ENCODE measurements at places on chromosomes 7 and 10.

GRCh38 chr10:51063659-51064535 is 10.4 kb upstream of the PRKG1 start:
- no peak for DNase-seq

DNA sequence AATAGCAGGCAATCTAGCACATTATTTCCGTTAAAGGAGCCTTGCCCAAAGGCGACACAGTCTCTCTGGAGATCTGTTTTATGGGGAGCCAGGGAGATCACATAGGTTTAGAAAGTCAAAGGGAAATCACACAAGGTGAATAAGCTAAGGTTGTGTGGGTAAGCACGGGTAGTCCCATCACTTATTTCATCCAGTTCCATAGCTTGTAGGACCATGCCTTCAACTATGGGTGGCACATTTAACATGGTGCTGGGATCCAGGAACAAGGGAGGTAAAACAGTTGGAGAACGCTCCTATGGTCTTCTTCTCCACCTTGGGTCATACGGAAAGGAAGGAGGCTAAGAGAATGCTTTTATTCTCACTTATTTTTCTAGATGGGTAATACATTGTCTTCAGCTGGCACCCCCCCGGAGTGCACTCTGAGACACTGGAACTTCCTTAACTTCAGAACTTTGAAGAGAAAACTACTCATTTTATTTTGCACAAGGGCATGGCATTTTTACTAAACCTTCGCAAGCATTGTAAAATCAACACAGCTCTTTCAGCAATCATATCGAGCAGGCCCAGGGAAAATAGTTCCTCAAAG is 435.4 kb downstream of the KIF20B start:
- DNase-seq, result no peak

- peak; percentile 18 for DNase-seq
These were observed 14.4 kb downstream of the ALKBH4 start for GRCh38 chr7:102450242-102450641.

GRCh38 chr7:43552122-43552521 is 30.8 kb upstream of the STK17A start:
- no peak for DNase-seq

DNA sequence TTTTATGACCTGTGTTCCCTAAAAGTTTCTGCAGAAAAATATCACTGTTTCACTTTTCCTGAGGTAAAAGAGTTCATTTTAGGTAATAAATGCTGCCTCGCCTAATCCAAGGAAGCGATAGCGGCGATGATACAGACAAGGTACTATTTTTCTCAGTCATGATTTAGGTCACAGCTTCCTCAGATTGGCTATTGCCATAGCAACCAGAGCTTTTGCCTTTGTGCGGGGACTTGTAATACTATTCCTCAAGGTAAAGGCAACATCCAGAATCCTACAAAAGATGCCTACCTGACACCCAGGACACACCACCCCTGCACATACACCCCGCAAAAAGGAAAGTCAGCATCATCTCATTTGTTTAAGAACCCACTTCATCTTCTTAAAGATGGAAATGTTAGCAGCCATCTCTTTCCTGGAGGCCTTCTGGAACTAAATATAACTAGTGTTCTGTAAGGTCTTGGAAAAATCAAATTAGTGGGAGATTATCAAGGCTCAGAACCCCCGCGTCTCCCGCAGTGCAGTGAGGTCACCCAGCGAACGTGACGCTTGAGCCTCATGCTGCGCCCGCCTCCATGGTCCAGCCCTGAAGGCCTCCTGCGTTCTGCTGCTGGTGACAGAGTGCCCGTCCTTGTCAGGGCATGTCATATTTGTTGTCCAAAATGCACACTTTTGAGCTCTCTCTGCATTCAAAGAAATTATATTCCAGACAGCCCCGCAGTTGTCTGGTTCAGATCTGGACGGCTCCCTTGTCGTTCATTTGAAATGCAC is 402.0 kb upstream of the RNF32 start:
- DNase-seq, result no peak

GRCh38 chr7:41977151-41977651 is 259.8 kb downstream of the GLI3 start:
- no peak for DNase-seq

DNA sequence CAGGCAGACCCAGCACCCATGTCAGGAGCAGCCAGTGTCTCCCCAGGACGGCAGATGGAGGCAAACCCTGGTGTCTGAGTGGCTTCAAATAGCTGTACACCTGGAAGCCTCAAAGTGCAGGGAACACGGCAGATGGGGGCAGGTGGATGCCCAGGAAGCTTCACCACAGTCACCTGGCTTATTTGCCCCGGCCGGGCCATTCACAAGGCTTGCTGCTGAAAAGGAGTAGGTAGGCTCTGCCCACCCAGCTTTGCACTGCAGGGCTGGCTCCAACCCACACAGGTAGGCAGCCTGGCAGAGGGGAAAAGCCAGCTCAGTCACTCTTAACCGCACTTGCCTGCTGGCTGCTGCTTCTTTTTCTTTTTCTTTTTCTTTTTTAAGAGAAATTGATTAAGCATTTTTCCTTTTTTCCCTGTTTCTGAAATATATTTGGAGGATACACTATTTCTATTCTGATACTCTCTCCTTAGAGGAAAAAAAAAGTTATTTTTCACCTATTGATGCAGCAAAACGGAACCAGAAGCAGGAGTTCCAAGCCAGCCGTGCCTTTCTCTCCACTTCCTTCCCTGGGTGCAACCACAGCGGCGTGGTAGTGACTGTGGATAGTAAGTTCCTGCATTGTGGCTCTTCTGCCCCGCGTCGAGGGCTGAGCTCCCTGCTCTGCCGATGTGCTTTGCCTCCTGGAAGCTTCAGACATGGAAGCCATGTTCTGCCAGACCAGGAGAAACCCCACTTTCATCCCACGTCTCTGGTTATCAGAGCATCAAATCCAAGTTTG is 118.3 kb downstream of the KLF6 start:
- no peak for DNase-seq

DNA sequence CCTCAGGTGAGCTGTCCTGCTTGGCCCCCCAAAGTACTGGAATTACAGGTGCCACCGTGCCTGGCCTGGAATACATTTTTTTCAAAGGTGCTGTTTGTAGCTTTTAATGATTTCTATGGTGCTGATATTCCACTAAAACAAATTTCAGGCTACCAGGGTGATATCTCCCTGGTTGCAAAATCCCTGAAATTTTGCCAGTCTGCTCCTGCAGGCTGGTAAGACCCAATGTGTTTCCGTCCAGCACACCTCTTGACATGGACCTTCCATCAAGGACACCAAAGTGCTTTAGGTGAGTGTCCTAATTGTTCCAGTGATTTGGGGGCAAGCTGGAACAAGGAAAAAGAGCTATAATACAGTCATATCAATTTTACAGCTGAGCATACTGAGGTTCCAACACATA is 69.8 kb upstream of the KMT2C start:
- no peak for DNase-seq

DNA sequence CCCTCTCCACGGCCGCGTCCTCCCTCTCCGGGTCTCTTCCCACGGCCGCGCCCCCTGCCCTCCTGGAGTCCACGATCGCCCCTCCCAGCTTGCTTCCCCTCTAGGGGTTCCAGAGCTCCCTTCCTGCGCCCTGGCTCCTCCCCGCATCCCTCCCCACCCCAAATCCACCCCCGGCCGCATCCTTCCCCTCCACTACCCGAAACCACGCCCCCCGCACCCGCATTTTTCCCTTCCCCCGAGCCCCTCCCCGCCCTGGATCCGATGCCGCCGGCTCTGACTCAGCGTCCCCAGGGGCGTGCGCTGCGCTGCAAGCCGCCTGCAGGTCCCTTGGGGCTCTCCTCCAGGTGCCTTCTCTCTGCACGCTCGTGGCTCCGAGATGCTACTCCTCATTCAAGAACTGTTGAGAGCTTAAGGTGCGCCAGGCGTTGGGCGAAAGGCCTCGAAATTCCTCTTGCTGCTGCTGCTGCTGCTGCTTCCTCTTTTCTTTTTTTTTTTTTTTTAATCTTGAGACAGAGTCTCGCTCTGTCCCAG is 372 bp upstream of the TMEM130 start:
- DNase-seq, result peak; percentile 41

GRCh38 chr10:128612195-128612594 is 486.0 kb upstream of the MKI67 start:
- no peak for DNase-seq

- DNase-seq, result no peak
These were observed 743 bp downstream of the RBM17 start for GRCh38 chr10:6089334-6090219.

DNA sequence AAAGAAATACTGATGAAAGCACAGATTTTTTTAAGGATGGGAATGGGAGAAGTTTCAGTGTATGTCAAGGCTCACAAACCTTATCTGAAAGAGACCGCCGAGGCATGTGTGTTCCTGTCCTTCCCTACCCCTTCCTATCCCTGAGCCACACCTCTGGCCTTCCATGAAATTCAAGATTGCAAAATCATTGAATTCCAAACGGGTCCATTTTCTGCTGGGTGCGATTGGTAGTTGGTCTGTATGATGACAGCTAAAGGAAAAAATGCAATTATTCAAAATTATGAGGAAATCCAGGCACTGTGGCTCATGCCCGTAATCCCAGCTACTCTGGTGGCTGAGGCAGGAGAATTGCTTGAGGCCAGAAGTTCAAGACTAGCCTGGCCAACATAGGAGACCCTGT is 170.1 kb downstream of the ARHGAP12 start:
- DNase-seq, result no peak

DNA sequence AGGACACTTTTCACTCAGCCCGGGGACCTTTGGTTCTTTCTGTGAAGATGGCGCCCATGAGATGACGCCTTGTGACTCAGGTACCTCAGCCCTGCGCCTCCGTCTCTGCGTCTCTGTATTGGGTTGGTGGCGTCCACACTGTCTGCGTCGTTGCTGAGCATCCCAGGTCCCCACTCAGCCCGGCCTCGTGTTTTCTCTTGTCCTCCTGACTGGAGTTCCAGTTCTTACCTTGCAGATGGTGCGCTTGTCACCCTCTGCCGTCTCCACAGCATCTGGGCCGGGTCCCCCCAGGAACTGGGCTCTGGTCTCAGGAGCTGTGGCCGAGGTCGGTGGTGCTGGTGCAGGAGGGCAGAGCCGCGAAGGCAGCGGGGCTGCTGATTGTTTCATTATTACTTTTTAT is 150.4 kb downstream of the WDR37 start:
- no peak for DNase-seq

DNA sequence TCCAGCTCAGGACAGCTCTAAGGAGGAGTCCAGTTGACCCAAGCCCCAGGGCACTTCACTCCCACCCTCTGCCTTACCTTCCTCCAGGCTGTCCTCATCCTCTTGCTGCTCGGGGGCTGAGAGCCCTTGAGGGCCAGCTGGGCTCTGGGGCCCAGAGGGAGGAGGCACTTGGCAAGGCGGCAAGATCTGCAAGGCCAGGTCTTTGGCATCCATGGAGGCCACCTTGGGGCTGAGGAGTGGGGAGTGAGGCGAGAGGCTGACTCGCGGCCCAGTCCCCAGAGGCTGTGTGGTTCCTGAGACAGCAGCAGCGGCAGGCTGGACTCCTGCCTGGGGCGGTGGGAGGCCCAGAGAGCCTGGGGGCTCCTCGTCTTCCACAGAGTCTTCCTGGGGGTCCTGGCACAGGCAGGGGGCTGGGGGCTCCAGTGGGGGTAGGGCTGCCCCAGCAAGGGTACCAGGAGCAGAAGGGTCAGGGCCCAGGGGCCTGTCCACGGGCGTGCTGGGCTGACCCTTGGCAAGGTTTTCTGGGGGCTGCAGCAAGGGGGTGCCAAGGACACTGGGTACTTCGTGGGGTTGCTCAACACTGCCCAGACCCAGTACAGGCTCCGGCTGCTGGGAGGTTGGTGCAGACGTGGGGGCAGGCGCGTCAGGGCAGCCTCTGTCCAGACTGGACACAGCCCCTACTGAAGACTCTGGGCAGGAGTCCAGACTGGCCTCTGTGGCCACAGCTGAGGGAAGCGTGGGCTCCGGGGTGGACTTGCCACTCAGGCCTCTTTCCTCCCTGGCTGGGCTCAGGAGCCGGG is 6.5 kb downstream of the NACAD start:
- DNase-seq, result no peak

- no peak for DNase-seq
These were observed 2.7 kb downstream of the COG5 start for GRCh38 chr7:107560898-107561516.

DNA sequence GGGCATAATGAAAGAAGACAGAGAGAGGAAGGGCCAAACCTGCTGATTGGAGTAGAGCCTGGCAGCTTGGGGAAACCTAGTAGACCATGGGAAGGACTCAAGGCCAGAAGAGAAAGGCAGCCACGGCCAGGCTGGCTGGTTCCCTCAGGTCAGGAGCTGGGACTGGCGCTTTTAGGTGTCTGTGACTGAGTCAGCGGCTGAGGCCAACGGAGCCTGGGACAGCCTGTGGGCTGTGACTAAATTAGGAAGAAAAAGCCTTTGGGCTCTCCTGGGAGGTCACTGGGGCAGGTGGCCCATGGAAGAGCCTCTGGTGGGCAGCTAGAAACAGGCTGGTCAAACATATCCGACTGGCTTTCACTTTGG is 108.9 kb upstream of the PDCD4 start:
- no peak for DNase-seq

GRCh38 chr7:150948791-150949251 is 29.3 kb downstream of the KCNH2 start:
- no peak for DNase-seq

DNA sequence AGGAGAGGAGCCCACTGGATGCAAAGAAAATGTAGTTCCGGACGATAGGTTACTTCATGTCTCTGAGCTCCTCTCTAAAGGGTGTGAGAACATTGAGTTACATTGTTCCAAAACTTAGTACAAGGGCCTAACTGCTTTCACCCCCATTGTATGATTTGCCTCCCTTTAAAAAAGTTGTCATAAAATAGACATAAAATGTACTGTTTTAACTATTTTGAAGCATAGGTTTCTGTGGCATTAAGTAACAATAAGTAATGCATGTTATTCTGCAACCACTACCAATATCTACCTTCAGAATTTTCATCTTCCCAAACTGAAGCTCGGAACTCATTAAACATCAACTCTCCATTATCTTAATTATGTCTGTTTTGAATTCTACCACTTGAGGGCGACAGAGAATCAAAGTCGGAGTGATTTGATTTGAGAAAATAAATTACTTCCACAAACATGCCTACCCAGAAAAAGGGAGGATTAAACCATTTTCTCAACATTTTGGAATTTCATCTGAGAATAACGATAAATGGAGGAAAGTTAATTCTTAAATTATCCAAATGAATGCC is 2.7 kb downstream of the IGFBP1 start:
- DNase-seq, result no peak

DNA sequence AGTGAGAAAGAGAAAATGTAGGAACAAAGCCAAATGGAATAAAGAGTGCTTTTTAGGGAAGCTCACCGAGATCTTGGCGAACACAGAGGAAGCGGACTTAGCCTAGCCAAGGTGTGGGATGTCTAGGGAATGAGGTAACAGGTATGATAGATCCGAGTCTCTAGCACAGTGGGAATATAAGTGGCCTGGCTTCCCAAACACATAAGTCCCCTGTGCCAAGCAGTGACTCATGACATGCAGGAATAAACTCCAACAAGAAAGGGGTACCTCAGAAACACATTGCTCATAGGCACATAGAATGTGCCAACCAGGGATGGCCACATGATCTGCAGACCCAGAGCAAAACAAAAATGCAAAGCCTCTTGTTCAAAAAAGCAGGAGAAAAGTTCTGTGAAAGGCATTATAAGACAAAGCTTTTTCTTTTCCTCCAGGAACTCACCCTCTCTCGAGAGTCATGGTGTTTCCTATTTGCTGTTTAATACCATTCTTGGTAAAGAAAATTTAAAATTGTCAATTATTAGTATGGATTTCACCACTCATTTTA is 542.5 kb downstream of the GATA3 start:
- DNase-seq, result no peak

- DNase-seq, result peak; percentile 9
These were observed 105.8 kb downstream of the ARHGAP21 start for GRCh38 chr10:24617771-24618396.

- DNase-seq, result no peak
These were observed 9.4 kb upstream of the OPN4 start for GRCh38 chr10:86644794-86645445.

GRCh38 chr7:9125246-9125645 is 691.8 kb downstream of the NXPH1 start:
- DNase-seq, result no peak
